ENCODE measurements at places on chromosomes 16 and 17.

DNA sequence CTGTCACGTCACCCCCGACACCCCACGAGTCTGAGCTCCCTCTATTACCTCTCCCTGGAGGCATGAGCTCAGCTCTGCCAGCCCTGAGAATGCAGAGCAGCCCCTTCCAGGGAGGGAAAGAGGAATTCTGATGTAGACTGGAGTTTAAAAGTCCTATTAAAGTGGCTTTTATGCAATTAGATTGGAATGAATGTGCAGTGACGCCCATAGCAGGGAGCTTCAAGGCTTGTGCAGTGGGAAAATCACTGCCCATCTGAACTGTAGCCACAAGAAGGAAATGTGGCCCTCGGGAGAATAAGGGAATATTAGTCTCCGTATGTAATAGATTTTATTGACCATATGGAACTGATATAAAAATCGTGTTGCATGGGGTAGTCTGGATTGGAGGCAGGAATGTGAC lies 66.9 kb downstream of the ZNF423 start:
- no peak for DNase-seq

- DNase-seq: no peak
Measured at GRCh38 chr16:48959204-48959603, 322.4 kb downstream of the CBLN1 start.

DNA sequence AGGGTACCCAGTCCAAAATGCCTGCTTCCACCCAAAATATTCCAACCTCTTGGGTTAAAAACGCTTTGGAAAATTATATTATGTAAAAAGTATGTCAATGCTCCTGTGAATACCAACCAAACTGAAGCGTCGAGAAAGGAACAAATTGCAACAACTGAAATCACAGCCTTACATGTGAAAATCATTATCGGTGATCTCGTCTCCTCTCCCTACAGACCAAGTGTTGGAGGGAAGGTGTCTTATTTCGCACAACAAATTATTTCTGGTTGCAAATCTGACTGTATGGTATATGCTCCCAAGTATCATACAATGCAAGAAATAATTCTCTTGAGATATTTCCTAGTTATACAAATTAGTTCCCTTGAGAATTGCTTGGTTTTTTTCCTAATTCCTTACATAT lies 89.3 kb upstream of the CDYL2 start:
- no peak for DNase-seq

DNA sequence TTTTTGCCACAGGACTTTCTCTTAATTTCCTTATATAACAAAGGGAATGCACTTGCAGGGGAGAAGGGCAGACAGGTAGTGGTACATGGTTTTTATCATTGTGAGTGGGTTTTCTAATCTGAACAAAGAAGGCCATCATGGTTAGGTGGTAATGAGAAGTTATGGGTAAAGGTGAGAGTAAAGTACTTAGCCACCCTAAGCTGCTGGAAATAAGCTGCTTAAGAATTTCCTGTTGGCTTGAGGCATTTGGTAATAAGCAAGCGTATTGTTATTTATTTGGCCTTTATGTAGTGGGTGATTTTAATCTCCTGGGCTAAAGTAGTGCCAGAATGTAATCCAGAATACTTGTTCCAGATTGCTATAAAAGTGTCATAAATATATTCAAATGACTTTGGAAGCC lies 27.1 kb downstream of the TAC4 start:
- DNase-seq: no peak

DNA sequence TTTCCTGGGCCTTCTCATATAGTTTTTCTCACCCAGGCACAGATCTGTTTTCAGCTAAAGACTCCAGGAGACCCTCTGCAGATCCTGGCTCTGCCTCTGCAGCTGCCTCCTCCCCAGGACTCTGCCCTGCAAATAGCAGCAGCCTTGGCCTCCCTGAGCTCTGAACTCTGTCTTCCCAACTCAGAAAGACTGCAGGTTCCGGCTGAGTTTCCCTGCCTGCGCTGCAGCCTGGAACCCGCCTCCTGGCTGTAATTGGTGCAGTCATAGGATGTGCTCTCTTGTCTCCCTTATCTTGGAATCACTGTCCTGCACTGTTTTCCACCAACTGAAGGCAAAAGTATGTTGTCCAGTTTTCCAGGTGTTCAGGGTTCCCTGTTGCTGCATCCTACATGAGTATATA lies 14.3 kb upstream of the DNASE1 start:
- DNase-seq: no peak

DNA sequence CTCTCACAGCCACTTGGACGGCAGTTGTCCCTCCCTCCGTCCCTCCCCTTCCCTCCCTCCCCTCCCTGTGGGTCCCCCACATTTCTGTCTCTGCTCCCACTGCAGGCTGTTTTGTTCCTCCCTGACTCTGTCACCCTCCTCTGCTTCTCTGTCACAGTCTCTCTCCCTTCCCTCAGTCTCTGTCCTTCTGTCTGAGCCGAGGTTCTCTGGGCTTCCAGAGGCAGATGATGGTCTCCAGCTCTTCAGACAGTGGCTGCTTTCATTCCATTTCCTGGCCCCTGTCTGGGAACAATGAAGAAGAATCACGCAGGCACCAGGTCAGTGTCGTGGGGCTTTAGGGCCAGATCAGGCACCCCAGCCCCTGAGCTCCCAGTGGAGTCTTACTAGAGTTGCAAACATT lies 8.8 kb upstream of the CYB561 start:
- DNase-seq: no peak
